ENCODE measurements at places on chromosomes 1 and 21.

- no peak for DNase-seq
Measured at GRCh38 chr1:228941666-228942065, 206.4 kb downstream of the RHOU start.

DNA sequence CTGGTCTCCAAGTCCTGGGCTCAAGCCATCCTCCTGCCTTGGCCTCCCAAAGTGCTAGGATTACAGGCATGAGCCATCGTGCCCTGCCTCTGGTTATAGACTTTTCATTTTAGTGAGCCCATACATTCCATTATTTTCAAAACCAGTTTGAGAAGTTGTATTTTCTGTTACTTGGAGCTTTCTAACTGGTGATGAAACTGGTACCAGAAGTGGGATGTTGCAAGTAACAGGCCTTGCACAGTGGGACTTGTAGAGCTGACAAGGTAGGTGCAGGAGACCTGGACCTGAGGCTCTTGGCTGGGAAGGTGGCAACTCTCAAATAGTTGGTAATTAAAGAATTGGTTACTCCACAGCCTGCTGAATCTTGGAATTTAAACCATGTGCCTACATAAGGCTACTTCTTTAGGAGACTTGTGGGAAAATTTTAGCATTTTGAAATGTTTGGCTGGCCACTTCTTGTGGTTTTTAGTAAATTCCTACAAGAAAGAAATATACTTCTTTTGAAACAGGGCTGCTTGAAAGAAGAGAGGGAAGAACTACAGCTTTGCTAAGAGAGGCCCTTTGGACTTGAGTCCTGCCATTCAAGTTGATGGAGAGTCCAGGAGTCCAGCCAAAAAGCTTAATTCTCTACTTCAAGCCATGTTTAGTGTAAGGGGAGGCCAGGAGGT is 9.8 kb upstream of the ALPL start:
- DNase-seq = no peak

- no peak for DNase-seq
Measured at GRCh38 chr1:208071435-208072031, 160.6 kb upstream of the CD34 start.

DNA sequence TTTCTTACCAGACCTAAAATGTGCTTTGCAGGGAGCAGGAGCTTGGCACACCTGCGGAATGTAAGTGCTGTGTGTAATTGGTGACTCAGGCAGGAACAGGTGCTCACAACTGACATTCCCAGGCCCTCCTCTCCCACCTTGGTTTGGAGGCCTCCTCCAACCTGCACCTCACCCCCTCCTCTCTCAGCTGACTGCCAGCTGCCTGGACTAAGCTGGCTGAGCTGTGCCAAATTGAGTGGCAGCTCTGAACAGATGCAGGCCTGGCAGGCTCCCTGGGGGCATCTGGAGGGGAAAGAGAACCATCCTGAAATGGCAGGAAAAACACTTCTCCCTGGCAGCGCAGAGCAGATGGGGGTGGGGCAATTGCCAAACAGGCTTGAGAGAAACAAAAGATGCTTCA is 91.7 kb upstream of the PGBD5 start:
- no peak for DNase-seq

- no peak for DNase-seq
Measured at GRCh38 chr21:41170859-41171609, 3.1 kb downstream of the BACE2 start.

DNA sequence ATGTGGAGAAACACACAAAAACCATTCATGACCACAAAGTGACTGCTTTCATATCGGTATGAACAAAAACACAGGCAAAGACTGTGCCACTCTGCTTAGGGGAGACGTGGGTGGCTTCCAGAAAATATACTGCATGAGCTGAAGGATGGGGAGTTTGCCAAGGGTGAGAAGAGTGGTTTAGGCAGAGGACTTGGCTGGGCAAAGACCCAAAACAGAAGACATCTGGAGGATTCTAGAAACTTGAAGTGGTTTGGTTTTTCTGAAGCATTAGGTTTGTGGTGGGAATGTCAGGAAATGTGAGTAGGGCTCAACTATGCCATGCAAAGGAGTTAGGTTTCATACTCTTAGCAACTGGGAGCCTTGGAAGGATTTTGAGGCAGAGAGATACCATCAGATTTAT is 26.6 kb upstream of the DNM3 start:
- no peak for DNase-seq

Measured in CD4-positive, alpha-beta T cell treated with Interleukin-1 beta for 1 hour (primary cell).